ENCODE measurements at places on chromosomes 13 and 19.

DNA sequence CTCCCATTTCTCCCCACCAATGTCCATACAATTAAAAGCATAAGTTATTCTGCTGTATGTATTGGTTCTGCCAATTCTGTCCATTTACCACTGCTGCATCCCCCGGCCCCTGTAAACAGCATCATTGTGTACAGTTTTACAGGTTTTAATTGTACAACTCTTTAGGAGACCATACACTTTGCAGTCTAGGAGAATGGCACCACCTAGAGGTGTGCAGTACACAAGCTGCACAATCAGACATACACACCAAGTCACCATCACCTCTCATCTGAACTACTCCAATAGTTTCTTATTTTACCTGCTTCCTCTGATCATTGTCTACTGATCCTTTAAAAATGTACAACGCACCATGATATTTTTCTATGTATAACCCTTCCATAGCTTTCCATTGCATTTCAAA is 855.9 kb upstream of the KLHL1 start:
- peak; percentile 23 for DNase-seq

- DNase-seq: peak; percentile 89
Observed at GRCh38 chr19:5805462-5806132, 730 bp downstream of the NRTN start.

DNA sequence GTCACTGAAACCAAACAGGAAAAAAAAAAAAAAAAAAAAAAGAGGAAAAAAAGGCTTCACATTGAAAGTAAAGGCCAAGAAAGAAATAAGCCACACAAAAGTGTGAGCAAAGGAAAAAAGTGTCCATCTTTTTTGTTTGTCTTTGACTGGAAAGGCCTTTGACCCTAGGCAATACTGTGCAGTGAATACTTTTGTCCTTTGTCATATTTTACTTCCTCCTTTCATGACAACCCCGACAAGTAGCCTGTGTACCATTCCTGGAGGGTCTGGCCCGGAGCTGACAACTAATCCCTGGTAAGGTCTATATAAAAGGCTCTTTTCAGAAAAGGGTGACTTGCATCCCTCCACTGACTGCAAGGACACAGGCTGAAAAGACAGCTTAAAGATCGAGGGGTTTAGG is 12.9 kb upstream of the MICU2 start:
- peak; percentile 49 for DNase-seq

DNA sequence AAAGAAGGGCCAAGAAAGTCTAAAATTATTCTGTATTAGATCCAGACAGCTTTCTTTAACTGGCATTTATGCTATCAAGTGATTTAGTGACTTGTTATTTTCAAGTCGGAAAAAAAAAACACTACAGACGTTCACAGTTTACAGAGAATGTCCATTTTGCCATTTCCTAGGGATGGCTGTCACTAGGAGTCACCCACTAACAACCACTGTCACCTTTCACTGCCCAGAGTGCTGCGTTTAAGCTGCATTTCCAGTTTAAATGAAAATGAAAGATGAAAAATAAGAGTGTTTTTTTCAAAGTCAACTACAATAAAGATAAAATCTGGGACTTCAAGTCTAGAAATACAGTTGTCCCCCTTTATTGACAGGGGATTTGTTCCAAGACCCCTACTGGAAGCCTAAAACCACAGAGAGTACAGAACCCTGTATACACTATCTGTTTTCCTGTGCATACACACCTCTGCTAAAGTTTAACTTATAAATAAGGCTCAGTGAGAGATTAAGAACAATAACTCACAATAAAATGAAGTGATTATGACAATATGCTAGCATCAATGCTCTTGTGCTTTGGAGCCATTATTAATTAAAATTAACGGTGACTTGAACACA is 112.5 kb downstream of the SACS start:
- no peak for DNase-seq

DNA sequence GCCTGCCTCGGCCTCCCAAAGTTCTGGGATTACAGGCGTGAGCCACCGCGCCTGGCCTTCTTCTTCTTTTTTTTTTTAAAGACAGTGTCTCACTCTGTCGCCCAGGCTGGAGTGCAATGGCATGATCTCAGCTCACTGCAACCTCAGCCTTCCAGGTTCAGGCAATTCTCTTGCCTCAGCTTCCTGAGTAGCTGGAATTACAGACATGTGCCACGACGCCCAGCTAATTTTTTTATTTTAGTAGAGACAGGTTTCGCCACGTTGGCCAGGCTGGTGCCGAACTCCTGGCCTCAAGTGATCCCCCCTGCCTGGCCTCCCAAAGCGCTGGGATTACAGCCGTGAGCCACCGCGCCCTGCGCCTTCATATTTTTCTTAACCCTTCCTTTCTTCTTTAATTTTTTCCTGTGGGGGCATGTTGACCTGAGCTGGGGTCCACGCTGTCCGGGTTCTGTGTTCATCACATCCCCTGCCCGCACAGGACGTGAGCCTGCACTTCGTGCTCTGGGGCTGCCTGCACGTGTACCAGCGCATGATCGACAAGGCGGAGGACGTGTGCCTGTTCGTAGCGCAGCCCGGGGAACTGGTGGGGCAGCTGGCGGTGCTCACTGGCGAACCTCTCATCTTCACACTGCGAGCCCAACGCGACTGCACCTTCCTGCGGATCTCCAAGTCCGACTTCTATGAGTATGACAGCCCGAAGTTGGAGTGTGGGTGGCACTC is 14.1 kb downstream of the PNPLA6 start:
- DNase-seq: no peak
